NK-92 treated with Interleukin-12 subunit alpha and Interleukin-12 subunit beta, amount 100 ng/mL, for 24 hours (cell line): ENCODE measurements at places on chromosomes 7 and 10.

DNA sequence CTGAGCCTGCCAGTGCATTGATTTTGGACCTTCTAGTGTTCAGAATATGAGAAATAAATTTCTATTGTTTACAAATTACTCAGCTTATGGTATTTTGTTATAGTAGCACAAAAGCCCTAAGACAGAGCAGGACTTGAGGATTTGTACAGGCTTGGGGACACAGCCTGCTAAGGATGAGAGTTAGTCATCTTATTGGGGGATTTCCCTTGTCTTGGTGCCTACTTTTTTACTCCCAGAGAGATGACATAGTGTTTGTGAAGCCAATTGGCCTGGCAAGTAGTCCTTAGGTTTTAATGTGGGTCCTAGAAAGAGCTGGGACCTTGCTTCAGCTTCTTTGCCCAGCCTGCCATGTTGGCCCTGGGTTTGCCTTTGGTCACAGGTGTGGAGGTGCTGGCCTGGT lies 364.0 kb downstream of the REEP3 start:
- DNase-seq: no peak

DNA sequence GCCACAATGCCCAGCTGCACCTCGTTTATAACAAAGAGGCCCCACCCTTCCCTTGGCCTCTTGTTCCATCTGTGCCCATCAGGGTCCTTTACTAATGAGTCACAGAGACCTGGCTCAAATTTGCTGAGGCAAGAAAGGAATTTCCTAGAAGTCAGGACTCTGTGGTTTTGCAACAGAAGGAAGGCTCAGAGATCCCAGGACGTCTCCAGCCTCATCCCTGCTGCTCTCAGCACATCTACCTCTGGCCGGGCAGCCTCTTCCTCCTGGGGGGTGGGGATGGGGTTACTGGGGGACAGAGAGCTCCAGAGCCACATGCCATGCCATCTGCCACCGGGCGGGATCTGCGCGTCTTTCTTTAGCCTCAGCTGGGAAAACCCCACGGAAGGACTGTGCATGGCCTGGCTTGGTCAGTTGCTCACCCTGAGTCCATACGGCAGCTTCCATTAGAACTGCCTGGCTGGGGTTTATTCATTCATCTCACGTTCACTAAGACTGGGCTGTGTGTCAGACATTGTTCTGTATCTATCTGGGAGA lies 41.9 kb upstream of the PSMG3 start:
- DNase-seq: no peak

DNA sequence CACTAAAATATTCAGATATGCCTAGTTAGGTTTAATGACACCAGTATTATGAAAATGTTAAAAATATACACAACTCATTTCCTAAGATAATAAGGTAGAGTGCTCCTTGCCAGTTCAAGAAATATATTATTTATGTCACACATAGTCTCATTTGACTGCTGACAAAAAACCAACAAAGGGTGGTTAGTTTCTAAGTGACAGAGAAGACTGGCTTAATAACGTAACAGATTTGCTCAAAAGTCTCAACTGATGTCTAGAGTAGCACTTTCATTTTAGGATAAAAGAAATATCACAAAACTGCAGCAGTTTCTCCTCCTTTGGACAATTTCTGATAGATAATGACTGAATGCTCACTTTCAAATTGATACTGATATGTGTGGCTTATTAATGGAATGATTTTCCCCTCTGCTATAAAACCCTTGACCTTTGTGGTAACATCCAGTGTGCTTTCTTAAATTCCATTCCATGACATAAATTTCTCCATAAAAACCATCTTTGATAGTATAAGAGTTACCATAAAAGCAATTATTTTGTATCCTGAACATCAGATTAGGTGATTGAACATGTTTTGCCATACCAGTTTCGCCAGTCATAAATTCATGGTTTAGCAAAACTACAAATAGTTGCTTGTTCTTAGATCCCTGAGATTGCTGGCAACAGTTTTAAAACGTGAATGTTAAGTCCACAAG lies 94.2 kb downstream of the NRBF2 start:
- DNase-seq: no peak

- DNase-seq: no peak
These were observed 127.8 kb downstream of the PTPN20 start for GRCh38 chr10:47038881-47039561.

GRCh38 chr7:120996988-120997345 lies 8.5 kb downstream of the CPED1 start:
- no peak for DNase-seq

- no peak for DNase-seq
These were observed 33.0 kb downstream of the TMEM106B start for GRCh38 chr7:12244129-12244528.

- no peak for DNase-seq
These were observed 7.9 kb downstream of the HSPB1 start for GRCh38 chr7:76310102-76310957.

- no peak for DNase-seq
These were observed 54.0 kb downstream of the NEURL1 start for GRCh38 chr10:103547391-103547946.

GRCh38 chr10:74500816-74501215 lies 325.6 kb upstream of the KAT6B start:
- no peak for DNase-seq

DNA sequence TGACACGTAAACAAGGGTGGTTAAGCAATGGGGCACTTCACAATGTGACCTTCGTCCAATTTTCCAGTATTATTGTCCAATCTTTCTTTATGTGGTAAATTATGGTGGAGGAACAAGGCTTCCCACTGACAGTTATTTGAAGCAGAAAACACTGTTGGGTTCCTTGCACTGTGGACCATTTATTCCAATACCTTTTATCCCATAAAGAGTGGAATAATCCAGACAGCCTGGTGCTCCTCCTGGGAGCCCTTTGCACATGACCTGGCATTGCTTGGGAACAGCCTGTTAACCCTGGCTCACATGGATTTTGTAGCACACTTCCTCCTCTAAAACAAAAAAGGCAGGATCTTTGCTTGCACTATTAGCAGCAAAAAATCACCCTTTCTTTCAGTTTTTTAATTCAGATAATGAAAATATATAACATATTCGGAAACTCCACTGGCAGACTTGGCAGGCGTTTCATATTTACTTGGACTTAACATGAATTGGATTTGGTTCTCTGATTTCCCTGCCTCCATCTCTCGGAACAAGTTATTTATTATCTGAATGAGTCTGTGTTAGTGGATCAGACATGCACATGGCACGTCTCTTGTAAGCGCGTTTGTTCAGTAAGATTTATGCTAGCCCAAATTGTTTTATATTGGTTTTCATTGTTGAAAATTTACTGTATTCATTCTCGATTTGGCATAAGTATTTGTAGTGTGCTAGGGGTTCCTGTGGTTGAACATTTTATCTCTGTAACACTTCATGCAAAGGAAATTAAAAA lies 59.3 kb downstream of the BMPER start:
- no peak for DNase-seq

DNA sequence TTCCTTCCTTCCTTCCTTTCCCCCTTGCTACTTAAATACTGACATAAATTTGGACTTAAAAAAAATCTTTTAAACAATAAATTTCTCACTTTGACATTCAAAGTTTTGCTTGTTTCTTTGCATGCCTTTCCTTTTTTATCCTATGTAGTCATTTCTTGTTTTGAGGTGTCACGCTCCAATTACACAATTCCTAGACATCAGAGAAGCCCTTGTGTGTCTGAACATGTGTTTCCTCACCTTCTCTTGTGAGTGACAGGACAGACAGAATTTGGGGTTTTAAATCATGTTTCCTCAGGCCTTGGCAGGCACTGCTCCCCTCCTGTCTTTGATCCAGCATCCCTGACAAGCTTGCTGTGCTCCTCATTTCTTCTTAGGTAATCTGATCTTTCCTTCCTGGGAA lies 91.3 kb downstream of the CYTH3 start:
- no peak for DNase-seq

DNA sequence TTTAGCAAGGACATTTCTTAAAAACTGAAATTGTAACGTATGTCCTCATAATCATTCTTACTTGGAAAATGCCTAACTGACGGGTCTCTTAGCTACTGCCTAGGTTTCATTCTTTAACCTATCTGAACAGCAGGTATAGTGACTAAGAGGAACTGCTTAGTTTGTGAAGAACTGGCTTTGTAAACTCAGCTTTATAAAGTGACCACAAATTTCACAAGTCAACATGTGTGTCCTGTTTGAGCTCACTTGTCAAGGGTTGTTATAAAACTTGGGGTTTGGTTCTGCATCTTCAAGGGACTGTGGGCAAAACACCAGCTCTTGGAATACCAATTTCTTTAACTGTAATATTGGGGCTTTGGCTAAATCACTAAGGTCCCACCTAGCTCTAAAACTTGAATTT lies 32.2 kb downstream of the MRPS33 start:
- no peak for DNase-seq

DNA sequence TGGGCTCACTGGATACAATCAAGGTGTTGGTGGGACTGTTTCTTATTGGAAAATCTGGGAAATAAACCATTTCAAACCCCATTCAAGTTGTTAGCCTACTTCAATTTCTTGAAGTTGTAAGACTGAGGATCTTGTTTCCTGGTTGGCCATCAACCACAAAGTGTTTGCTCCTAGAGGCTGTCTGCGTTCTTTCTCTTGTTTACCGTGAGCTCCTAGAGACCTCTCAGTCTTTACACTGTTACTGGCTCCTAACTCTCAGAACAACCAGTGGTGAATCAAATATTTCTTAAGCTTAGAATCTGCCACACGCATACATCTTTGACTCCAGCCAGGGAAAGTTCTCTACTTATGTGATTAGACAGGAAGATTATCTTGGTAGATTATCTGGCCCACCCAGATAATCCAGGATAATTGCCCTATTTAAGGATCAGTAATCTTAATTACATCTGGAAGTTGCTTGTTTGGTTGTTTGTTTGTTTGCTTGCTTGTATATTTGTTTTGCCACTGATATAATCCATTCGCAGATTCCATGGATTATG lies 798.7 kb downstream of the IPMK start:
- no peak for DNase-seq

- no peak for DNase-seq
These were observed 183.5 kb upstream of the STEAP4 start for GRCh38 chr7:88490161-88490560.

- DNase-seq: no peak
These were observed 27.1 kb downstream of the ZCCHC24 start for GRCh38 chr10:79418274-79418673.

- no peak for DNase-seq
These were observed 111.9 kb upstream of the ADAM12 start for GRCh38 chr10:126500185-126500584.

- DNase-seq: no peak
These were observed 131.8 kb downstream of the BMPER start for GRCh38 chr7:34036972-34037792.

GRCh38 chr10:120776442-120776841 lies 74.7 kb upstream of the WDR11 start:
- no peak for DNase-seq

DNA sequence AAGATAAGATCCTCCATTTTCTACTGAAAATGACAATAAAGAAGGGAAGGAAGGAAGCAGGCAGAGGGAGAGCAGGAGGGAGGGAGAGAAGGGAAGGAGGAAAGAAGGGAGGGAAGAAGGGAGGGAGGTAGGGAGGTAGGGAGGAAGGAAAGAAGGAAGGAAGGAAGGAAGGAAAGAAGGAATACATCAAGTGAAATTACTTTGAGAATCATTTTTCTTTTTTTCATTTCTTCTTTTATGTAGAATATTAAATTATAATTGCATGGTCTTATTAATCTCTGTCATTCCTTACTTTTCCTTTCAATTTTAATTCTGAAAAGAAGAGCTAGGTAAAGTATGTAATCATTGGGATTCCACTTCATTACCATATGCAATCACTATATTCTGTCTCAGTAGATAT lies 97.8 kb downstream of the PLXDC2 start:
- no peak for DNase-seq

DNA sequence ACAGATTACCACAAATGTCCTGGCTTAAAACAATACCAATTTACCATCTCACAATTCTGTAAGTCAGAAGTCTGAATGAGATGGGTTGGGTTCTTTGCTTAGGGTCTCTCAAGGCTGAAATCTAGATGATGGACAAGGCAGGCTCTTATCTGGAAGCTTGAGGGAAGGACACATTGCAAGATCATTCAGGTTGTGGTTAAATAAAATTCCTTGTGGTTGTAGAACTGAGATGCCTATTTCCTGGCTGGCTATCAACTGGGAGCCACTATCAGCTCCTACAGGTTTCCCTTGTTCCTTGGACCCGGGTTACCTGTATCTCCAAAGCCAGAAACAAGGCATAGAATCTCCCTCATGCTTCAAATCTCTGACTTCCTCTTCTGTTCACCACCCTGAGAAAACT lies 148.4 kb downstream of the MDFIC start:
- no peak for DNase-seq

GRCh38 chr10:32984003-32984600 lies 26.1 kb upstream of the ITGB1 start:
- DNase-seq: no peak

GRCh38 chr7:118492466-118492865 lies 268.0 kb downstream of the ANKRD7 start:
- DNase-seq: no peak

GRCh38 chr7:17369691-17370426 lies 71.4 kb downstream of the AHR start:
- no peak for DNase-seq

- no peak for DNase-seq
These were observed 54.0 kb downstream of the COL17A1 start for GRCh38 chr10:104031631-104032030.

DNA sequence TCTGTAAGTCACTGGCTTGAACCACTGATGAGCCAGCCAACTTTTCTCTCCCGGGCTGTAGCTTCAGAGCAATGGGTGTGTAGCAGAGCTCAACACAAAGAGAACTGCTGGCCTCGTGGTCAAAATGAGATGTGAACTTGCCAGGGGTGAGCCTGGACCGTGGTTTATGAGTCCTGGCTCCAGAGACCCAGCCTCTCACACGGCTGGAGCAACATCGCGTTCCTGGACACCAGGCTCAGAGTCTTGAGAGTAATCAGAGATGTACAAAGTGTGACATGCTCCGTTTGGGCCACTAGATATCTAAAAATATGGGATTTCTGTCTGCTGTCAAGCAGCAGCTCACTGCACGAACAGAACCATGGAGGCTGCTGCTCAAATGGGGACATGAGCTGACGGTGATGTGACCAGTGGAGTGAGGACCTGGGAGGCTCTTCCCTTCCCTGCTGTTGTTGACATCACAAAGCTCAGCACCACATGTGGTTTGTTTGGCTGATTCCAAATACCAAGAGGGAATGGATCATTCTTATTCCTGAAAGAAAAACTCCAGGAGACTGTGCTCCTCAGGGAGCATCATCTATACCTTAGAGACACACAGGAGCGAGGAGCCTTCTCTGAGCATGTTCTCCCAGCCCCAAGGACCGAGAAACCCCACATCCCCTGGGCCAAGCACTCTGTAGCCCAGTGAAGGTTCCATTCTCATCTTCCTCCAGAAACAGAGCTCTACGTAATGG lies 9.2 kb upstream of the SVIL start:
- DNase-seq: no peak

DNA sequence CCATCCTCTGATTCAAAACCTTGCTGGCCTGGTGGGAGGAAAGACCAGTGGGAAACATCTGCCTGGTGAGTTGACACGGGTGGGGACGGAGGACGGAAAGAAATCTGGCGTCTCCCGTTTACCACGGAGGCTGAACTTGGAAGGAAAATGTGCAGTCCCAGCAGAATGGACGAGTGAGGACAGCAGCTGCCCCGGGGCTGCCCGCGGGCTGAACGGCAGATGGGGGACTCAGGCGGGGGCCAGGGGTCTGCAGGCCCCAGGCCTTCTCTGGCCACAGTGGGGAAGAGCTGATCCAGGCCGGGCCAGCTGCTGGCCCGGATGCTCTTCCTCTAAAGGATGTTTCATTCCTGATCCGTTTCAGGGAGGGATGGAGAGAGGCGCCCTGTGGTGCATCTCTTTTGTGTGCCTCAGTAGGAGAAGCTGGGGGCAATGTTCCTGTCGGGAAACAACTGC lies 147.5 kb upstream of the CHST15 start:
- DNase-seq: no peak

GRCh38 chr10:131675104-131675503 lies 225.7 kb upstream of the PPP2R2D start:
- DNase-seq: no peak
